ENCODE measurements at places on chromosomes 3 and 15.
A peak's percentile ranks its signal among the peaks of the same experiment; 100 is the strongest.

- DNase-seq: no peak
These were observed 32.9 kb upstream of the RFTN1 start for GRCh38 chr3:16546186-16547010.

DNA sequence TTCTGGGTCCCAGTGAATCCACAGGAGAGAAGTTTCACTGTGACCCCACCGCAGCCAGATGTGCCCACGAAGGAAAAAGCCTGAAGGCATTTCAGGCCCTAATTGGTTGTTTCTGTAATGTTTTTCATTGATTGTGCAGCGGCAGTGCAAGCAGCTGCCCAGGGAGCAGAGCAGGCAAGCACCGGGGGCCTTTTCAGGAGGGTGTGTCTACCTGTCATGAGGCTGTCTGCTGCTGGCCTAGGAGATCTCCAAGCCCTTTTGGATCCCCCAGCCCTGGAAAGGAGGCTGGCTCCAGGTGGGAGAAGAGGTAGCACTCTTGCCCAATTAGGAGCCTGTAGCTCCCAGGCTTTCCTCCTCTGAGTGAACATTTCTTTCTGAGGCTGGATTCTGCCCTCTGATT lies 108.8 kb downstream of the EPHB1 start:
- DNase-seq: no peak

DNA sequence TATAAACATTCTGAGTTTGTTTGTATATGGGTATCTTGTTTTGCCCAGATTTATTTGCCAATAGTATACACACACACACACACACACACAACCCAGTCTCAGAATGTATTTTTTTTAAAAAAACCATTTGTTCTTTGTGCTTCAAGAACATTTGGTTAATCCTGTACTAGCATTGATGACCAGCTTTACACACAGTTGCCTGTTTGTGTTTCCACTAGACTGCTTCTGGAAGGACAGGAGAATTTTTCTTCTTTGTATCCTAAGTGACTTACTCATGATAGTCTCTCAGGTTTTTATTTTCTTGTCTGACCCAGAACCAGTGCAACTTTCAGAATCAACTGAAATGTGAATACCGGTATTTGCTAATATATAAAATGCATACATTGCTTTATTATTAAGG lies 40.5 kb downstream of the U2SURP start:
- no peak for DNase-seq

DNA sequence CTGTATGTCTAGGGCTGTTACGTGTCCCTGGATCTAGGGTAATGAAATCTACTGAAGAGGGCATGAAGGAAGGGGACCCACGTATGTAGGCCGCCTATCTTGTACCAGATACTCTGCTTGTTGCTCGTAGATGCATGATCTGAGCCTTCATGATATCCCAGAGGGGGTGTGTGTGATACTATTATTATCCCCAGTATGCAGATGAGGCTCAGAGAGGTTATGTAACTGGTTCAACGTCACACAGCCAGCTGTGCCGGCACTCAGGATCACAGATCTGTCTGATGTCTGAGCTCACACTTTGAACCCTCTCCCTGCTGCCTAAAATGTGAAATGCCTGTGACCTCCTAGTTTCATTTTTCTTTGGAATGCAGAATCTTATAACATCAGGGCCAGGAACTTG lies 36.2 kb upstream of the SEC13 start:
- no peak for DNase-seq

- DNase-seq: no peak
These were observed 46.2 kb downstream of the NEK11 start for GRCh38 chr3:131072845-131073244.

GRCh38 chr3:25128735-25129134 lies 299.3 kb upstream of the RARB start:
- DNase-seq: no peak

GRCh38 chr3:33790091-33790490 lies 8.3 kb upstream of the PDCD6IP start:
- DNase-seq: no peak

DNA sequence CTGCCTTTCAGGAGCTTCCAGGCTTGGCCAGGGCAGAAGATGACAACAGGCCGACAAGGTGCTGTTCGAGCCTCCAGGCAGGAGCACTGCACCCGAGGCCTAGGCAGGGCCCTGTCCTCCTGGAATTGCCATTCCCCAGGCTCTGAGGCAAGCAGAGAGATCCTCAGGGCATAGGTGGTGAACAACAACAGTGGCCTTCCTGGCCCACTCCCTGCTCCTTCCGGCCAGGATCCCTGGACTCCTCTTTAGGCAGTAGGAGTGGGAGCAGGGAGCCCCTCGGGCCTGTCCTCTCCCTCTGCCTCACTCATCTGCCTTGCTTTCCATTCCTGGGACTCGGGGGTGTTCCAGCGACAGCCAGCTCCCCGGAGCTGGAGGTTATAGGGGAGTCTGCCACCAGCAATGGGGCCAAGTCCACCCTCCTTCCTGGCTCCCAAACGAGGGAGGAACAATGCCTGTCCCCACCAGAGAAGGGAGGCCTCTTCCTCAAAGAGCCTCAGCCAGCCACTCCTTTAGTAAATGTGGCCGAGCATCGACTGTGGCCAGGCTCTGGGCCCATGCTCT lies 135.0 kb downstream of the NUP210 start:
- DNase-seq: no peak

GRCh38 chr3:55333923-55334322 lies 153.2 kb downstream of the WNT5A start:
- no peak for DNase-seq

GRCh38 chr3:51963951-51964451 lies 3.3 kb downstream of the PCBP4 start:
- no peak for DNase-seq

DNA sequence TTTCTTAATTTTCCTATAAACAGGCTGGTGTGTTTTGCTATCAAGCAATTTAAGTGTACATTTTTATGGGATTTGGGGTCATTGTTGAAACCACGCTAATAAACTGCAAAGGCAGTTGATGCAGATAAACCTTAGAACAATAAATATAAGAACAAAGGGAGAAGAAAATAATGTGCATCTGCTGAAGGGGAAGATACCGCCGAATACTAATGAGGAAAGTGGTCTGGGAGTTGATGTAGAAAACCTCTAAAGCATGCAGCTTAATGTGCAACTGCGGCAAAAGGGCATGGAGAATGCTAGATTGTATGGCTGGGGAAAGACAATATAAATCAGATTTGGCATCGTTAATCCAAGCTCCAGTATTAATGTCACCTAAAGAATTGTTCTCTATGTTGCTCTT lies 29.8 kb upstream of the CHL1 start:
- DNase-seq: no peak

GRCh38 chr3:157865352-157866000 lies 240.7 kb downstream of the SHOX2 start:
- peak; percentile 19 for DNase-seq

DNA sequence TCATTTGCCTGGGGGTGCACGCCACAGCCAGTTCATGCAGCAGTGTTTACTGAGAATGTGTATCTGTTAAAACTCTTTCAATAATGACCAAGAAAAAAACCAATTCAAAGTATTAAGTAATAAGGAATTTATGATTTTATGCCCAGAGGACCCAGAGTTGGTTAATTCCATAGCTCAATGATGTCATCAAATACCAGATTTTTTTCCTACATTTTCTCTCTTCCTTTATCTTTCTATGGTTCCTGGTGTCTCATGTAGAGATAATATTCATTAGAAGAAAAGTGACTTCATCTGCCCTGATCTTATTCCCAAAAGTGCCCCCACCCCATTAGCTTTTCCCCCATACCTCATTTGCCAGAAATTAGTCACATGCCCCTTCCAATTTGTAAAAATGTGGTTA lies 44.6 kb upstream of the LMCD1 start:
- DNase-seq: no peak

DNA sequence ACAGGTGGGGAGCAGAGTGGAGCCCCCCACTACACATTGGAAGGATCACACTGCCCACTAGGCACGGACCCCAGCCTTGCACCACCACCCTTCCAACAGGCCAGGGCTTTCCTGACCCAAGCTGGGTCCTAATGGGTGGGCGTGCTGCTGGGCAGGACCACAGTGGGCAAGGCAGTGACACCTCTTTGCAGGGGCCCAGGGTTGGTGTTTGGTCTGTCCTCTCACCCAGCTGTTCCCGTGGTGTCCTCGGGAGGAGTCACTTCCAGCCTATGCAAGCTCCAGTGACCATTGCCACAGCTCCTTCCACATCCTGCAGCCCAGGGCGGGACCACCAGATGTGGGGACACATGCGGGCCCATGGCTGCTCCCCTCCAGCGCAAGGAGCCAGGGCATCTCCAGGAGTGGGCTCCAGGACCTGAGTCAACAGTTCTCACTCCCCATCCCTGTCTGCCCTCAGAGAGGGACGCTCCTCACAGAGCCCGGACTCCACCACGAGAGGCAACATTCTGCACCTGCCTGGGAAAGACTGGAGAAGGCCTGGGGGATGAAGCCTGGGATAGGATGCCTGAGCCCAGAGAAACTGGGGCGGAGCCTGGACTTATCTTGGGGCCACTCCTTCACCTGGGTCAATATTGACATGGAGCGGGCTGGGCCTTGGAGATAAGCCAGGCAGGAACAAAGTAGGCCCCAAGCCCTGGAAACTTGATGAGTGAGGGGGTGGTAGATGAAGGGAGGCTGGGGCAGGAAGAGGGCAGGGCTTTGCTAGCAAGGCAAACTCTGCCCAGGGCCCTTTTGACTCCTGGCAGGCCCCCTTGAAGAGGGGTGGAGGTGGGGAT lies 3.9 kb upstream of the VILL start:
- no peak for DNase-seq

- DNase-seq: no peak
These were observed 270.7 kb upstream of the LRTM1 start for GRCh38 chr3:55198554-55198953.

DNA sequence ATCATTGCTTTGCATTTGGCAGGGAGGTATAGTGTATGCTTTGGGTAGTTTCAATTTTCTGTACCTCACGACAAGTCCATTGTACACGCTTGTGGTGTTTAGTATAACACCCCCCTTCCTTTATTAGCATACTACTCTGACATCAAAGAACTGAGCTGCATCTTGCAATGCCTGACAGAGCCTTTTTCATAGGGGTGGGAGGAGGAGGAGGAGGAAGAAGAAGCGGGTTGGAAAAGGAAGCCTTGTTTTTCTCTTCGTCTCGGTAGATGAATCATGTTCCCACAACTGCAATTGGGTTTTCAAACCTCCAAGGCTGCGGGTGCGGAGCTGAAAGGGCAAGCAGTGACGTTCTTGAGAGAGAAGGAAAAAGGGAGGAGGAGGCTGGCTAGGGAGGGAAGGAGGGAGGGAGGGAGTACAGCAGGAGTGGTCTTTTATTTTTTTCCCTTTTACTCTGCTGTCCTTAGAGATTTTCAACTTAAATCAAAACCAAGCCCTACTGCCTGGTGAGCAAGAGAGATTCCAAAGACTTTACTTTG lies 175.7 kb downstream of the KLHL25 start:
- peak; percentile 71 for DNase-seq

GRCh38 chr15:69604072-69604411 lies 151.4 kb downstream of the RPLP1 start:
- no peak for DNase-seq

GRCh38 chr3:30626443-30627180 lies 20.2 kb downstream of the TGFBR2 start:
- no peak for DNase-seq

DNA sequence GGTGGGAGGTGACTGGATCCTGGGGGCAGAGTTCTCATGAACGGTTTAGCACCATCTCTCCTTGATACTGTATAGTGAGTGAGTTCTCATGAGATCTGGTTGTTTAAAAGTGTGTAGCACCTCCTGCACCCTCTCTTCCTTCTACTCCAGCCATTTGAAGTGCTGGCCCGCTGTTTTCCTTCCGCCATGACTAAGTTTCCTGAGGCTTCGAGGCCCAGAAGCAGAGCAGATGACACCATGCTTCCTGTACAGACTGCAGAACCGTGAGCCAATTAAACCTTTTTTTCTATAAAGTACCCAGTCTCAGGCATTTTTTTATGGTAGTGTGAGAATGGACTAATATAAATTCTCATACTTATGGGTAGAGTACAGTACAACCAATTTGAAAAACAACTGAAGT lies 123.6 kb upstream of the BHLHE40 start:
- no peak for DNase-seq

- no peak for DNase-seq
These were observed 154.3 kb upstream of the TRIM42 start for GRCh38 chr3:140523600-140523999.

DNA sequence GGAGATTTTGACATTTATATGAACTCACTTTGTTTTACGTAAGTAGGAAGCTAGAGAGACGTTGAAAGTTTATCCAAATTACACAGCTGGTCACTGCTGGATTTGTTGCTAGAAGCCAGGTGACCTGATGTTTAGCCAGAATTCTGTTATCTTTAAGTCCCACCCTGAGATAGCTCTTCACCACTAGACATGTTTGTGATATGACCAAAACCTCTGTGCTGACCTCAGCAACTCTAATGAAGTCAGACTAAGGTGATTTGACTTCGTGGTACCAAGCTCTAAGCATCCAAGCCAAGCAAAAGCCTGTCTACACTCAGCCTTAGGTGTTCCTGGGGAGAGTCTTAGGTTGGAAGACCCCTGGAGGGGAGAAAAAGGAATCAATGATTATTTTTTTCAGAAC lies 102.4 kb downstream of the ARRDC4 start:
- DNase-seq: no peak

DNA sequence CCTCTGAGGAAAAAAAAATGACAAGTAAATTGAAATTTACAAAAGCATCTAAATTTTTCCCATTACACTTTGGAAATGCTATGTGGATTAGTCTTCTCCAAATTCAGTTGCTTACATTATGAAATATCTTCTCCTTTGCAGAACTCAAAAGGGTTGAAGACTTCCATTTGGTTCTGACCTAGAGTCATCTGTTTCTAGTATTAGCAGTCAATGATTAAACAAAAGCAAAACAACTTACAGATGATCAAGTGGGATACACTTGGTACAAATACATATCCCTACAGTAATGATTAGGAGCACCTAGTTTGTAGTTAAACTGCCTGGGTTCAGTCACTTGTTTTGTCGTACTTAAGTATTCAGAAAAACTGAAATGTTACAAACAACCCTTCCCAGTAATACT lies 136.2 kb downstream of the MBNL1 start:
- DNase-seq: no peak

- DNase-seq: no peak
These were observed 256.5 kb downstream of the AGBL1 start for GRCh38 chr15:86336051-86336788.

DNA sequence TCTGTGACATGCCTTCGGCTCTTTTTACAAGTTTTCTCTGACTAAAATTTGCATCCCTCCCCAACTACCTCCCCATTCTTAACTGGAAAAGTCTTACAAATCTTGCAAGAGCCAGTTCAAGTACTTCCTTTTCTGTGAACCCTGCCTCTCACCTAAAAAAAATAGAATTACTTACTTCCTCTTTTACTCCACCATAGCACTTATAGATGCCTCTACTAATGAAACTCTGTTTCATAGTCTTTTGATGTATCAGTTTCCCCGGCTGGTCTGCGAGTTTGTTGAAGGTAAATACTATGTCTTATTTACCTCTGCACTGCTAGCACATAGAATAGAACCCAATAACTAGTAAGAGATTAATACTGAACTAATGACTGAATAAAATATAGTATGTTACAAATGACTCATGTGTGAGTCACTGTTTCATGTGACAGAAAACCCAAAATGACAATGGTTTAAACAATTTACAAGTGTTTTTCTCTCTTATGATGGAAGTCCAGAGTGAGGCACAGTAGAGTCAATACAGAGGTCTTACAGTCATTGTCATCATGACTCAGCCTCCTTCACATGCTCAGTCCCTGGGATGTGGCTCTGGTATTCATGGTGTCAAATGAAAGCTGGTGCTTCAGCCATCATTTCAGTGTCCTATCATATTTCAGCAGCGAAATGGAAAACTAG lies 393.5 kb downstream of the RSL24D1 start:
- no peak for DNase-seq
